ENCODE measurements at places on chromosomes 3 and 15. TPM values are rescaled to one million over a fixed set of nuclear protein-coding genes. Genes with fewer than 3 reads are reported as not detected.

Gene SLC2A2
- total RNA-seq = not detected

Gene GPR160
- total RNA-seq = 7.7 TPM

DNA sequence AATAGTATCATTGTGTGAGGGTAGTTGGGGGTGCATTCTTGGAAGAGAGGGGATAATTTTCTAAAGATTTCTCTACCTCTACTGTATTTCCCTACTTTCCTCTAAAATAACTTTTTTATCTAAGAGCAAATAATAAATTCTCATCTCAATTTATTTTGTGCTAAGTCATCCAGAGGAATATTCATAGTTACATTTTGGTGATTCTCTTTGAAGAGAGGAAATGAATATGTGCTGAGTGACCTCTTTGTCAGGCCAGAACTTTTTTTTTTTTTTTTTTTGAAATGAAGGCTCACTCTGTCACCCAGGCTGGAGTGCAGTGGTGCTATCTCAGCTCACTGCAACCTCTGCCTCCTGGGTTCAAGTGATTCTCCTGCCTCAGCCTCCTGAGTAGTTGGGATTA, 15.1 kb upstream of the CCDC80 start:
- no peak for DNase-seq
- H3K4me1 ChIP-seq = no peaks in the 10 kb centered on the region
- H3K4me3 ChIP-seq = no peak overlapping the region
- H3K27me3 ChIP-seq = no peaks in the 10 kb centered on the region
- H3K36me3 ChIP-seq = no peaks in the 10 kb centered on the region

DNA sequence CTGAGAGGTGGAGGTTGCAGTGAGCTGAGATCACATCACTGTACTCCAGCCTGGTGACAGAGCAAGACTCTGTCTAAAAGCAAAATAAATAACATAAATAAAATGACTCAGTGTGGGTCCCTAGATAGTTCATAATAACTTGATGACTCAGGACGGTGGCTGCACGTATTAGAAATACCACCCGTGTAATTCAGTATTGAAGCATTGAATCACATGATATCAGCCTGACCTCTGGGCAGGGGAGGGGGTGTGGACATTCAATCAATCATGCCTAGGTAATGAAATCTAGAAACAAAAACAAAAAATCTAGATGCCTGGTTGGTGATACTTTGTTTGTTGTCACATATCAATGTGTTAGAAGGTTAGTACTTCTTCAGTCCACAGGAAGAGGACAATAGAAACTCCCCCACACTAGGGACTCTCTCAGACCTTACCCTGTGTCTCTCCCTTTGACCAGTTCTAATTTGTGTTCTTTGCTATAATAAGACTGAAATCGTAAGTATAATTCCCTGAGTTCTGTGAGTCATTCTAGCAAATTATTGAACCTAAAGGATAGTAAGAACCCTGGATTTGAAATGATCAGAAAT, 177.3 kb downstream of the GAP43 start:
- no peak overlapping the region for H3K27ac ChIP-seq
- no peaks in the 10 kb centered on the region for H3K4me1 ChIP-seq
- no peak for DNase-seq
- H3K27me3 ChIP-seq = no peaks in the 10 kb centered on the region
- no peaks in the 10 kb centered on the region for H3K36me3 ChIP-seq

DNA sequence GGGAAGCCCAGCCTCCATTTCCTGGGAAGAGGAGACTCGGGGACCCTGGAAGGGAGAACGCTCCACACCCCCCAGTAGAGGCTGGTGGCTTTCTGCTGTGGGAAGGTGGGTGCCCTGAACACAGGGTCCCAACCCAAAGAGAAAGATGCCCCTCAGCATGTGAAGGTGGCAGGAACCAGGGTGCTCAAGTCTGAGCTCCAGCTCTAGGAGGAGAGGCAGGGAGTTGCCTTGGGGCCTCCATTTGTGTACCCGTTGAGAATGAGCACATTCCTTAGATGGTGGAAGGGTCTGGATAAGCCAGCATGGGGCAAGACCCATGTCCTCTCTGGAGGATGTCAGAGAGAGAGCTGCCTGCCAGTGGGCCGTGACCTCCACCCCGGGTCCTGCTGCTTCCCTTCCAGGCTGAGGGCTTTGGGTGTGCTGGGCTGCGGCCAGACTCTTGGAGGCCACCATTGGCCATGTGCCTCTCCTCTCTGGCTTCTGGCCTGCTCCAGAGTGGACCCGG, 212.4 kb downstream of the TBC1D2B start:
- DNase-seq = no peak
- H3K4me3 ChIP-seq = no peak overlapping the region
- no peak overlapping the region for H3K27ac ChIP-seq
- H3K27me3 ChIP-seq = no peaks in the 10 kb centered on the region
- no peaks in the 10 kb centered on the region for H3K4me1 ChIP-seq

DNA sequence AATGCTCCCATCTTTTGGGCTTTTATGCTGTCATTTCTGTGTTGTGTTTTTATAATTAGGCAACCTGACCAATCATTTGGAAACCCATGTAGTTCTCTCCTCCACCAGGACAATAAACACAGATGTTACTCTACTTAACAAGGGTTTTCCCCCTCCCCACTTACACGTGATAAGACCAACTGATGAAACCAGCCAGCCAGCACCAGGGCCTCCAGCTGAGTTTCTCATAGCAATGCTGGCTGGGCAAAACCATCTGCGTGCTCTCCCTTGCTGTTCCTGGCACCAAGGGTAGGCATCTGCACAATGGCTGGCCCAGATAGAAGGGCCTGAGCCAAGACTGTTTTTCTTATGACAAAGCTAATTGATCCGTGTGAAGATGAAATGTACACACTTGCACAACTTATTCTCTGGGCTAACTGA, 310.4 kb downstream of the PLCL2 start:
- no peak overlapping the region for H3K27ac ChIP-seq
- H3K27me3 ChIP-seq = no peaks in the 10 kb centered on the region
- no peaks in the 10 kb centered on the region for H3K36me3 ChIP-seq
- H3K4me3 ChIP-seq = no peak overlapping the region

- H3K4me1 ChIP-seq = peaks cover 4% of the 10 kb centered on the region
- H3K36me3 ChIP-seq = no peaks in the 10 kb centered on the region
- peaks cover 35% of the 10 kb centered on the region for H3K27me3 ChIP-seq
- no peak for DNase-seq
Observed at GRCh38 chr3:53044371-53044710, 1.5 kb downstream of the SFMBT1 start.

DNA sequence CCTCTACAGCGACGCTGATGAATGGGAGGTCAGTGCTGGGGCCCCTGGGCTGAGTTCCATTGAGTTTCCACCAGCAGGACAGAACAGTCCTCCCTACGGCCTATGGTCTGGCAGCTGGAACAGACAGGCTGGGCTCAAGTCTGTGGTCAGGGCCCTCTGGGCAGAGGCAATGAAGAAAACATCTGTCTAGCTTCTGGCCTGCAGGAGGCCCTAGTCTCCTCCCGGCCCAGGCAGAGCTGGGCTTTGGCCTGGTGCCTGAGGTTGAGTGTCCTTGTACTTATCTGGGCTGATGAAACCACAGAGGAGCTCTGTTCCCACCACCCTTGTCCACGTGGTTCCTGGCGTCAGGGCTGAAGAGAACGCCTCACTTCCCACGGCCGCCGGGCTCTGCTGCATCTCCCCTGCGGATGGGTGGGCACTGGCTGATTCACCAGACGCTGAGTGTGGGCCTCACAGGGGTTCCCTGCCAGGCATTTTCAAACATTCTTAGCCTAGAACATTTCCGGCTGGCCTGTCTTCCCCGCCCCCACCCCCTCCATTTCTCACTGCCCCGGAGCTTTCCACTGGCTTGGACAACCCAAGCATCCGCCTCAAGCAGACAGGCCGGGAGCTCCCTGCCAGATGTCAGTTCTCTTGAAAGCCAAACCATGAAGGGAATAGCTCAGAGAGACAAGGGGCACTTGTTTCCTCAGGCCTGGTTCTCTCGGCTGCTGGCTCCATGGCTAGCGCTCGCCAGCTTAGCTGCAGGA, 20.3 kb downstream of the PPCDC start:
- H3K4me1 ChIP-seq = peaks cover 57% of the 10 kb centered on the region
- H3K4me3 ChIP-seq = no peak overlapping the region
- peaks cover 11% of the 10 kb centered on the region for H3K36me3 ChIP-seq
- peak overlapping the region; percentile 67 for H3K27ac ChIP-seq

GRCh38 chr15:33048255-33048654, 146.3 kb downstream of the FMN1 start:
- no peak overlapping the region for H3K27ac ChIP-seq
- H3K27me3 ChIP-seq = no peaks in the 10 kb centered on the region
- no peak overlapping the region for H3K4me3 ChIP-seq
- H3K4me1 ChIP-seq = no peaks in the 10 kb centered on the region

DNA sequence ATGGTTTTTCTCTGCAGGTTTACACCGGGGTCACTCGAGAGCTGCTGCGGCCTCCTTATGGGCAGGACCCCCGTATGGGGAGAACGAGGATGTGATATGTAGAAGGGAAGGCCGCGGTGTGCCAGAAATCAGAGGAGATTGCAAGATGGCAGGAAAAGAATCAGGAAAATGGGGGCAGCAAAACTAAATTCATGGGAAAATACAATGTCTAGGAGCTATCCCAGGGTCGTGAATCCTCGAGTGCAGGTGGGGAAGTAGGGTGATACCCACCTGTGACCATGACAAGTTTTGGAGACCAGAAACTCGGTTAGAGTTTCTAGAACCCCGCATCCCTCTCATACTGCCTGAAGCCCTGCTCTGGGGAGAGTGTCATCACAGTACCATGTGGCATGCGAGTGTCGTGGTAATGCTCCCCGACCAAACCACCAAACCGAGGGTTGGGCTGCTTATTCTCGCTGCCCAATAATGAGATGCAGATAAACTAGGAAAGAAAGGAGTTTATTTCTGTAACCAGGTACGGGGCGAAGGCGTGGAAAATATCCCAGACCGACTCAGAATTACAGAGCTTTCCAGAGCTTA, 781 bp downstream of the TRNT1 start:
- peaks cover 13% of the 10 kb centered on the region for H3K36me3 ChIP-seq
- peaks cover 10% of the 10 kb centered on the region for H3K4me1 ChIP-seq
- no peak overlapping the region for H3K27ac ChIP-seq
- no peak for DNase-seq

DNA sequence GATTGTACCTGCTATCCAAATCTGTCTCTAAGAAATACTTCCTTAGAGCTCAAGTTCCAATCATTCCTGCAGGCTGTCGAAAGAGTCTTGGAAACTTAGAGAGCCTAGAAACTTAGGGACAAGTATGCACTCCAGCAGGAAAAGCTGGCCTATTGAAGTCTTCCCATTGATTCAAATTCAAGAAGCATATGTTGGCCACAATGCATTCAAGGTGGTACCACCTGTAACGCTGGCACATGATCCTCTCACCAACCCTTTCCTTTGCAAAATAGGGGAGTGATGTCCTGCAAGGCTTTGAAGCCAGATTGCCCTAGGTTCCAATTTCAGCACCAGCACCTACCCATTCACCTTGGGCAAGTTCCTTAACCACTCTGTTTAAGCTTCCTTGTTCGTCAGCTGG, 6.0 kb downstream of the ADAMTS9 start:
- DNase-seq = no peak
- no peak overlapping the region for H3K4me3 ChIP-seq
- no peaks in the 10 kb centered on the region for H3K36me3 ChIP-seq
- no peak overlapping the region for H3K27ac ChIP-seq

- H3K4me3 ChIP-seq = no peak overlapping the region
- H3K27ac ChIP-seq = no peak overlapping the region
- DNase-seq = no peak
- no peaks in the 10 kb centered on the region for H3K36me3 ChIP-seq
- no peaks in the 10 kb centered on the region for H3K27me3 ChIP-seq
Observed at GRCh38 chr3:179933914-179934313, 102.8 kb downstream of the PEX5L start.

GRCh38 chr3:171088964-171089754, 62.6 kb upstream of the SLC2A2 start:
- no peak for DNase-seq
- H3K36me3 ChIP-seq = no peaks in the 10 kb centered on the region
- peak overlapping the region; percentile 11 for H3K27ac ChIP-seq
- no peak overlapping the region for H3K4me3 ChIP-seq
- H3K27me3 ChIP-seq = no peaks in the 10 kb centered on the region
- H3K4me1 ChIP-seq = no peaks in the 10 kb centered on the region

DNA sequence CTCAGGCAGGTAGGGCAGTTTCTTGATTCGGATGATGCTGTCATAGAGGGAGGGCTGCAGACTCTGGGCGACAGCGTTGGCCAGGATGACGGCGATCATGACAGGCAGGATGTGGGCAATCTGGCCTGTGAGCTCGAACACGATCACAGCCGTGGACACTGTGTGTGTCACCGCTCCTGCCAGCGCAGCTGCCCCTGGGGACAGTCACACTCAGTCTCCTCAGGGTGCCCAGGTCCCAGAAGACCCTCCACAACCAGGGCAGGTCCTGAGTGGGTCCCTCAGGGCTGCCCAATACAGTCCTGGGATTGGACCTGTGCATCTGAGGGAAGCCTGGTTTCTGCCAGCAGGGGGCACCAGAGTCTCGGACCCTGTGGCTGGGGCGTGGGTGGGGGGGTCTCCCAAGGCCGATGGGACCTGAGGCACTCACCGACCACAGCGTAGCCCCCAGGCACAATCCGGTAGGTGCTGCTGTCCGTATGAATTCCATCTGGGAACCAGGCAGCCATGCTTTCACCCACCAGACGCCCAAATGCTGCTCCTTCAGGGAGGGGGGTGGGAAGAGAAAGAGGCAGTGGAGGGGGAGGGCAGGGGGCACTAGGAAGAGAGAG, 7.2 kb downstream of the CLCN2 start:
- H3K4me1 ChIP-seq = no peaks in the 10 kb centered on the region
- H3K4me3 ChIP-seq = no peak overlapping the region
- H3K36me3 ChIP-seq = peaks cover 3% of the 10 kb centered on the region

DNA sequence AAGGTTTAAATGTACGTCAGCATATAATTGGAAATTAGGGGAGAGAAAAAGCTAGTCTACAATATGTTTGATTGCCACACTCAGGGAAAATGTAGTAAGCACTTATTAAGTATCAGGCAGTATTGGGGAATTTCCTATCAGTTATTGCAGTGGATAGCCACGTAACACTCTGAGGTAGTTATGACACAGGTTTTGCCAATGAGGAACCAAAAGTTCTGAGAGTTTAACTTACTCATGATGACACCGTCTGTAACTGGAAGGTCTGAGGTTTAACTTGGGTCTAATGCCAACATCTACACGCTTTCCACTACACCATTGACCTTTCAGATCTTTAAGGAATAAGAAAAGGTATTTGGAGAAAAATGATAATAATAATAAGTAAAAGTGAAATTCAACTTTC, 89.5 kb downstream of the ZMAT3 start:
- H3K27ac ChIP-seq = no peak overlapping the region
- no peaks in the 10 kb centered on the region for H3K4me1 ChIP-seq
- no peaks in the 10 kb centered on the region for H3K36me3 ChIP-seq

GRCh38 chr15:89361451-89362202, 27.0 kb upstream of the POLG start:
- peaks cover 100% of the 10 kb centered on the region for H3K27me3 ChIP-seq
- no peaks in the 10 kb centered on the region for H3K36me3 ChIP-seq
- peaks cover 6% of the 10 kb centered on the region for H3K4me1 ChIP-seq
- no peak overlapping the region for H3K27ac ChIP-seq
- no peak overlapping the region for H3K4me3 ChIP-seq
- peak; percentile 68 for DNase-seq

DNA sequence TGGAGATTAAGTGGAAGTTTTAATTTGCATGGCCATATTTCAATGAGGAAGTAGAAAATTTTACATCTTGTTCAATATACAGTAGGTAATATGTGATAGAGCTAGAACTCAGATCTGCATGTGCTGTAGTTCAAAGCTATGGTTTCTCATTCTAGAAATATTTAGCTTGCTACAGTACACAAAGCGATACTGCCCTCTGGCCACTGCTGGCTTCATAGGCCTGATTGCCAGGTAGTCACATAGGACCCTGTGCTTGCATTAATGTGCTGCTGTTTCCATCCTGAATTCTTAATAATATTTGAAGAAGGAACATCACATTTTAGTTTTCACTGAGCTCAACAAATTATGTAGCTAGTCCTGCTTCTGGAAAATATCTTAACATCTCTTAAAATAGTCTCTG, 87.0 kb downstream of the PLSCR2 start:
- no peaks in the 10 kb centered on the region for H3K4me1 ChIP-seq
- DNase-seq = no peak
- no peaks in the 10 kb centered on the region for H3K27me3 ChIP-seq
- no peaks in the 10 kb centered on the region for H3K36me3 ChIP-seq
- no peak overlapping the region for H3K4me3 ChIP-seq
- no peak overlapping the region for H3K27ac ChIP-seq
